Ecto neural progenitor cell (in vitro differentiated cells): ENCODE measurements at places on chromosomes 6 and 20.

- no peak for DNase-seq
These were observed 26.0 kb upstream of the MYMX start for GRCh38 chr6:44190715-44191114.

GRCh38 chr20:4782378-4782772 lies 60.7 kb downstream of the PRND start:
- no peak for DNase-seq

GRCh38 chr20:58698741-58699622 lies 6.4 kb downstream of the NPEPL1 start:
- no peak for DNase-seq

DNA sequence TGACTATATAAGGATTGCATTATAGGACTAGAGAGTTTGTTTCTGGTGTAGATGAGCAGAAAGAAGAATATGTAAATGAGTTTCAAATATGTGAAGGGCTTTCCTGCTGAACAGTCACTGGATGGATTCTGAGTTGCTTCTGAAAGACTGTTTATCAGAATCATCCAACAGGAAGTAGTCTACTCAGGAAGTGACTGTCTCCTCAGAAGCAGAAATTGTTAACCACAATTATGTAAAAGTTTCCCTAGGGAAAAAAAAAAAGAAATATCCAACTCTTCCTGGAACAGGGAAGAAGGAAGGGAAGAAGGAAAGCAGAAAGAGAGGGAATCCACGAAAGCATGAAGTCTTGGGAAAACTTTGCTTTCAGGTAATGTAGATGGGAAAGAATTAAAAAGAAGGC lies 138.9 kb downstream of the TENT5A start:
- no peak for DNase-seq

- DNase-seq = no peak
These were observed 431.4 kb upstream of the RUNX2 start for GRCh38 chr6:44896701-44897100.

DNA sequence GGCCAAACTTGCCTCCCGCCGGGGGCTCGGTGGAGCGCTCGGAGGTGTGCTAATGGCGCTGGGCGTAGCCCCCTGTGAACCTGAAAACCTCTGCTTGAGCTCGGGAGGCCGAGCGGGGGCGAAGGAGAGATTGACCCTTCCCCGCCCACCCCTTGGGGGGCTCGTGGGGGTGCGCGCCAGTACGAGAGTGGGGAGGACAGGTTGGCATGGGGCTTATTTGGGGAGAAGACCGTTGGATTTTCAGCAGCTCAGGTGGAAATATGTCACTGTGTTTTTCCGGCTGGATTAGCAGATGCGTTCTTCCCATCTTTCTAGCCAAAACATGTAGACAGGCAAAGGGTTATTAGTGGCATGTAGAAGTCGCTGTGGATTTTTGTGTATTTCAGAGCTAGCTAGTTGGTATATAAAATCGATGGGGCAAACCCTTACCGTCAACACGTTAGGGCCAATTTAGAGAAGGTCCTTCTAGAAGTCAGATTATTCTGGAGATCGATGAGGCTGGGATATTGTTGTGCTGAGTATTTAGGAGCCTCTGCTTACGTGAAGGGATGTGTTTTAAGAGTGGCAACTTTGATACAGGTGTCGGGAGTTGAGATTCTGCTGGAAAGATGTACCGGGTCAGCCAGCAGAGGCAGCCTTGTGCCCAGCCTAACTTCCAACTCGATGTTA lies 525 bp downstream of the NCOA7 start:
- no peak for DNase-seq

- DNase-seq = no peak
These were observed at the start of gene ACSS2 for GRCh38 chr20:34876406-34877282. Gene ACSS2, plus strand, starts transcription at chr20:34876612. Its CDS starts 34 bp downstream, at chr20:34876646.
